Suppressor macrophage (primary cell): ENCODE measurements at places on chromosomes 11 and 22.

DNA sequence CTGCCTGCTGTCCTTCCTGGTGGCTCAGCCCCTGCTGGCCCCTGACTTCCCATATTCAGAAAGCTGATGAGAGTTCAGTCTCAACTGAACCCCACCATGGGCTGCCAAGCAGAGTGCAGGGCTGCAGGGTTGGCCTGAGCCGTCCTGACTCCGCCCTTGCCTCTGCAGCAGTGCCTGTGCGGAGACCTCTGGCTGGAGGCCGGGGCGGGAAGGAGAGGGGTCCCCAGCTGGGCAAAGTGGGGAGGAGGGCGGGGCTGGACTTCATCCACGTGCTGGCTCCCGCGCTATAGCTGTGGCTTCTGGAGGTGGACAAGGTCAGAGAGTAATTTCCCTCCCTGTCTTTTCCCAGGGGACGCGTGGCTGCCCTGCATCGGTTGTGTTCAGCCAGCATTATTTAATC, 13.6 kb downstream of the GLB1L3 start:
- DNase-seq, result no peak

DNA sequence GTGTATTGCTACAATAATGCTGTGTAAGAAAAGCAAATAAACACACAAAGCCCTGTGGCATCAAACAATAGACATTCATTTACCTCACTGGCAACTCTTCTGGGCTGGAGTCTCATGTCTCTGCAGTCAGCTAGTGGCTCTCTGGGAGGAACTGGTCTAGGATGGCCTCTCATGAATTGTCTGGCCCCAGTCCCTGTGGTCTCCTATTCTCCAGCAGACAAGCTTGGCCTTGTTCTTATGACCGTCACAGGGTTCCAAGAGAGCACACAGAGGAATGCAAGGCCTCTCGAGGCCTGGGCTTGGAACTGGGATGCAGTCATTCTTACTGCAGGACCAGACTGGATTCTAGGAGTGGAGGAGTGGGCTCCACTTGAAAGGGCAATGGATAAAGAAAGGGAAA, 141.2 kb upstream of the NTM start:
- no peak for DNase-seq

DNA sequence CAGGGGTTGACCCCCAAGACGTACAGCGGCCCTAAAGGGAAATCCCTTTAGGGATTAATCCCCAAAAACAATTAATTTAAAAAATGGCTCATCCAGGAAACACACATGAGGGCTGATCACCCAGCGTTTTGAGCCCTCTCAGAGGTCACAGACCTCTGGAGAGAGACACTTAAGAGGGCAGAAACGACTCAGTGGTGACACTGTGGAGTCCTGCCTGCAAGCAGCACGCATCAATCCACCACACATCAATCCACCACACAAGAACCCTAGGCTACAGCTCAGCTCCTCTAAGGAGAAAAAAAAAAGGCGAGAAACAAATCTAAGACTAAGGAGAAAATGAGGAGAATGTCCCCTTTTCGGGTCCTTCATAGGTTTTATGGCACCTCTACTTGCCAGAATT, 12.5 kb upstream of the SELENOH start:
- no peak for DNase-seq

DNA sequence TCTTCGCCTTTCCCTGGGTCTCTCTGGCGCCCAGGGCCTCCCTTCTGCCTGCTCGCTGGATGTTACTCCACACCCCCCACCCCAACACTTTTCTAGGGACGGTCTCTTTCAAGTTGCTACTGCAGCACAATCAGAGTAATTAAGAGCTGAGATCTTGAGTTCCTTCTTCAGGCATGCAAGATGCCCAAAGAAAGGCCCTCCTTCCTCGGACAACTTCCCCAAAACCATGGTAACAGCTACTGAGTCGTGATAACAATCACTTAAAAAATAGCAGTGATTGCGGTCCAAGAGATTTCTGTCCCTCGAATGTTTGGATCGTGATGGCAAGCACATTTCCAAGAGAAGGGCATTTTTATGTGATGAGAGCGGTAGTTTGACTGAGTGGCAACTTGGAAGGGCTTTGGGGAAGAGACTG, 638 bp upstream of the TENM4 start:
- DNase-seq, result peak; percentile 62

- peak; percentile 48 for DNase-seq
Measured at GRCh38 chr11:105152021-105152512, 12.5 kb upstream of the CARD18 start.

DNA sequence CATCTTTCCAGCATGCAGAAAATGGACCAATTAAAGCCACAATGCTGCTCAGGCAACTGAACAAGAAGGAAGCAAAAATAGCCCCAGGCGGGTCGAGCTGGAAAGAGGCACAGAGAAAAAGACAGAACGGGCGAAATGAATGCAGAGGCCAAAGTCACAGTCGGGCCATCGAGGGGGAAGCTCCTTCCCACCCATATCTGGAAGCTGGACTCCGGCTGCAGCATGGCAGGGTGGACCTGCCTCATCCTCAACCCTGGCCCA, 58.6 kb upstream of the PRDM11 start:
- DNase-seq, result no peak

DNA sequence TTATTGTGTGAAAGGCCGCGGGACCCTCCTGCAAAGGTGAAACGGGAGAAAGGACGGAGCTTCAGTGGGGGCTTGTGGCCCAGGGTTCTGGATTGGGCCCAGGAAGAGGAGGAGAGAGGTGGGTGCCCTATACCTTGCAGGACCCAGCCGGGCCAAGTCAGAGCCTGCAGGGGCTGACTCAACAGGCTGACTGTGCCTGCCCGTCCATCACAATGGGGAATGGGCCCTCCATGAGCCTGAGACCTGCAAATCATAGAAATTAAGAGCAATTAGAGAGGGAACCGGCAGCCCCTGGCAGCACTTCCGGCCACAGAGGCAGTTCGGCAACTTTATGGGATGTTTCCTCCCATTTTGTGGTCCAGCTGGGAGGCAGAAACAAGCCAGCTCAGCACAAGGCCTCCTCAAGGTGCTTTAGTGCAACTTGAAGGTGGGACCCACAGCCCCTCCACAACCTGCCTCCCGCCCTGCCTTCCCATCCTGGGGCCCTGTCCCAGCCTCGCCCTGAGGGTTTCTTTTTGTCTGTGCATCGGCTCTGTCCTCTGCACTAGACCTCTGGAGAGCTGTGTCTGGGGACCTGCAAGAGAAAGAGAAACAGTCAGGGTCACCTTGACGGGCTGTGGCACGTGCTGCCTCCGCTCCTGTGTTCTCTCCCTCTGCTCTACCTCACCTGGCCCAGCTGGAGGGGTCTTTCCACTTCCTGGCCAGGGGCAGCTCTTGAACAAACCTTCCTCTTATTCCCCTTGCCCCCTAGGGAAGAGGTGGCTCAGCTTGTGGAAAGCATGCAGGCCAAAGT, 19.1 kb upstream of the NECTIN1 start:
- DNase-seq, result no peak

DNA sequence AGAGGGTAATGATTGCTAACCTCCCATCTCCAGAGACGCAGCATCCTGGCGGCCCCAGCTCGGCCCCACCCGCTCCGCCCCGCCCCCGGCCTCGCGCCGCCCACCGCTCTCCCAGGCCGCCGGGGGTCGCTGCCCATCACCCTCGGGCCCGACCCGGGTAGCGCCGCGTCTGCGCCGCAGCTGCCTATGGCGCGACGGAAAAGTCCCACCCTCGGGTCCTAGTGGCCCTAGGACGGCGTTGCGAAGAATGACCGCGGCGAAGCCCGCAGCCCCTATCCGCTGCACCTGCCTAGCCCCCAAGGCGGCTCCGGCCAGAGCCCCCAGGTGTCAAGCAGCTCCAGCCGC, 457 bp downstream of the CPSF7 start:
- DNase-seq, result peak; percentile 71

- no peak for DNase-seq
Measured at GRCh38 chr11:133827556-133827955, 17.8 kb downstream of the SPATA19 start.

DNA sequence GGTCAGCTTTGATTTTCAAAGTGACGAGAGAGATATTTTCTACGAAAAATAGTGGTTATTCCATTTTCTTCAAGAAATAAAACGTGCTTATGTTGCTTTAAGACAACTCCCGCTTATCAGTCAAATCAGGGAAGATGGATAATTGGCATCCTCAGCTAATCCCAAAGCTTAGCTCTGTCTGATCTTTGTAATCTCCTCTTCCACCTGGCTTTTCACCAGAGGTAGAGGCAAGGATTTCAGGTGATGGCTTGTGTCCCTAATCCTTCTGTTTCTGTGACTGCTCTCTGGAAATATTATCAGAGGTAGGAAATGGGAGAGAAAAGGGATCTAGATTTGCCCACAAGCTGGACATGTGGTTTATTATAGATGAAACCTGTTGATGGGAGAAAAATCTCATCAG, 78.9 kb downstream of the DBX1 start:
- DNase-seq, result no peak

DNA sequence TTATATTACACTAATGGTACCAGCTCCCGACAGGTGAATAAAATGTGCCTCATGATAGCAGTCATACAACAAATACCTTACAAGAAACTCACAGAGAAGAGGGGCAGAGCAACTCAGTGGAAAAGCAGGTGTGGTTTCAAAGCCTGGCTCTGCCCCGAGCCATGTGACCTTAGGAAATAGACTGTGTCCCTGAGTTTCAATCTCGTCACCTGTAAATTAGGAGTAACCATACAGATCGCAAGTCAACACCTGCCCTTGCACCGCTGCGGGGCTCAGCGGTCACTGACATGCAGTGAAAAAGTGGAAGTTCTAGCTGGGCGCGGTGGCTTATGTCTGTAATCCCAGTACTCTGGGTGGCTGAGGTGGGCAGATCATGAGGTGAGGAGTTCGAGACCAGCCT, 11.9 kb upstream of the MRTFA start:
- no peak for DNase-seq

DNA sequence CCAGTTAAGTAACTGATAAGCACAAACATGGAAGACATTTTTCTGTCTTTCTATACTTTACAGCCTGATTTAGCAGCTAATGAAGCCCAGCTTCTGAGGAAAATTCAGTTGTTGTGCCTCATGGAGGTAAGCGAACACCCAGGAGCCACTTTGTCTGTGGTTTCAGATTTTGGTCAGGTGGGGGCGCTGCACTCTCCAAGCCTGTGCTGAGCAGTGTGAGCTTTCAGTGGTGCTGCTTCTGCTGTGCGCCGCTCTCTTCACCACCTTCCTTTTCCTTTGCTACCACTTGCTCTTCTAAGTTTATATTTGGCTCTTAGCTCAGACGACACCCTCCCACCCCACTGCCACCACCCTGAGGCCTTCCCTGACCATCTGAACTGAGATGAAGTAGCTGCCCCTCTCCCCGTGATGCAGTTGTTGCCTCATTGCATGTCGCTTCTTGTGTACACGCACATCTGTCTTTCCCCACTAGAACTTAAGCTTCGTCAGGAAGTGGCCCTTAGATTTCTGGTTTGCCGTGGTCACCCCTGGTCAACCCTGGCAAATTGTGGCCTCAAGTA, 14.0 kb downstream of the PSMD13 start:
- peak; percentile 63 for DNase-seq

DNA sequence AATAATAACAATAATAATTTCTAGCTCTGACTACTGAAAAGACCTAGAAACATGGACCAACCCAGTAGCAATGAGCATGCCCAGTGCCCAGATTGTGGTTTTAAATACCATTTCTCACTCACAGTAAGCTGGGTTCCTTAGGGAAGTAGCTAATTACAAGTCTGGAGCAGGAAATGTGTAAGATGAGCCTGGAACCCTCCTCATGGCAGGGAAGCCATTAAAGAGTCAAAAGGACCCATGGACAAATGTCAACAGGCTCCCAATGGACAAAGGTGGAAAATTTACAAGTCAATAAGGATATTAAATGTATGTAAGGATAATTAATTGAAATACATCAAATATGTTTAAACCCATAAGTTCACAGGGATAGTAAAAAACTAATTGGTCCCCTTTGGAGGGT, 10.6 kb upstream of the CSNK2A3 start:
- no peak for DNase-seq

GRCh38 chr11:111735262-111736116, 30.7 kb downstream of the PPP2R1B start:
- DNase-seq, result no peak

DNA sequence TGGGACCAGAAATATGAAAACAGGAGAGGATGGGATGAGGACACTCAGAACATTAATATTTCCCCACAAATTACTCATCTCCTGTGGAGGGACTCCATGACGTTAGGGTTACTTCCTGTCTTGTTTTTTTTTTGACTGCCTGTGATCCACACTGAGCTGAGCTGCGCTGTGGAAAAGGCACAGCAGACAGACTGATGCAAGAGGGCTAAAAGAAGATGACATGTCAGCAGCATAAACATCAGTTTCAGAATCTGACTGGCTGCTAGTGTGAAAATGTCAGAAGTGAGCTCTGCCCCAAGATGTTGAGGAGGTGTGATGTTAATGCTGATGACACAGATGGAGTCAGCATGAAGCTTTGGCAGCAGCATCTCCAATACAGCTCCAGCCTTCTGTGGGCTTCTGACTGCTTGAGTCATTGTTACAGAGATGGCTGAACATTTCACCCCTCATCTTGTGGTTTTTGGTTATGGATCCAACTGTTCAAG, 286.8 kb downstream of the BLID start:
- peak; percentile 82 for DNase-seq

DNA sequence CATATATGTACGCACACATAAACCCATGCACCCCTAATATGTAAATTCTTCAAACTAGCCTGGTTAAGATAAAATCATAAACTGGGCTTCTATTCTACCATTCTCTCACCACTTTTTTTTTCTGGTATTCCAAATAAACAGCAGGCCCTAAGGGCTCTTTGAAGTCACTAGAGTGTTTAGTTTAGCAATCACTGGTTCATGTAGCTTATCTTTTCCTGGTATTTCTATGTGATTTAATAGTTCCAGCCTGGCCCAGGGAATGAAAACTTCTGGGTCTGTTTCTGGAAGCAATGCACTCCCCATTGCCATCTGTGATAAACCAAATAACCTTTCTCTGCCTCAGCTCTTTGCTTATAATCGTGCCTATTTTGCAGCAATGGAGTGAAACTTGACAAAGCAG, 10.7 kb upstream of the MPPED2 start:
- no peak for DNase-seq

DNA sequence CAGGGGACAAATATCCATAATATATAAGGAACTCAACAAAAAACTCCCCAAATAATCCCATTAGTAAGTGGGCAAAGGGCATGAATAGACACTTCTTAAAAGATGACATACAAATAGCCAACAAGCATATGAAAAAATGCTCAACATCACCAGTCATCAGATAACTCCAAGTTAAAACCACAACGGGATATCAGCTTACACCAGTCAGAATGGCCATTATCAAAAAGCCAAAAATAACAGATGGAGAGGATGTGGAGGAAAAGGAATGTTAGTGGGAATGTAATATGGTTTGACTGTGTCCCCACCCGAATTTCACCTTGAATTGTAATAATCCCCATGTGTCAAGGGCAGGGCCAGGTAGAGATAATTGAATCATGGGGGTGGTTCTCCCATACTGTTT, 350.1 kb downstream of the GUCY1A2 start:
- no peak for DNase-seq

DNA sequence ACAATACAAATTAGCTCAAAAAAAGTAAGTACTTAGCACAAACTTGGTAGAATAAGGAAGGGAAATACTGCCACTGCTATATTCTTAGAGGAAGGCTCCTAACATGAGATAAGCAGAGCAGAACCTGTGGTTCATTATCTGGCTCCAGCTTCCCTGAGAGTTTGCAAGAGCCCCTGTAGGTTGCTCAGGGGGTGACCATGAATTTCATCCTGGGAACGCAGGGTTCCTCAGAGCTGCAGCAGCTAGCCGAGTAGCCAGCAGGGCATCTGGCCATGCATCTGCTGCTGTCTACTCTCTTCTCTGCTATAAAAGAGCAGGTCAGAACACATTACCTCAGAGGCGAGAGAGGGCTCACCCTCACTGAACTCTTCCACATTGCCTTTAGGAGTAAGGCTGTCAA, 67.3 kb downstream of the TRPC6 start:
- DNase-seq, result no peak
